ENCODE measurements at places on chromosomes 16 and 17.
A peak's percentile ranks its signal among the peaks of the same experiment; 100 is the strongest.

DNA sequence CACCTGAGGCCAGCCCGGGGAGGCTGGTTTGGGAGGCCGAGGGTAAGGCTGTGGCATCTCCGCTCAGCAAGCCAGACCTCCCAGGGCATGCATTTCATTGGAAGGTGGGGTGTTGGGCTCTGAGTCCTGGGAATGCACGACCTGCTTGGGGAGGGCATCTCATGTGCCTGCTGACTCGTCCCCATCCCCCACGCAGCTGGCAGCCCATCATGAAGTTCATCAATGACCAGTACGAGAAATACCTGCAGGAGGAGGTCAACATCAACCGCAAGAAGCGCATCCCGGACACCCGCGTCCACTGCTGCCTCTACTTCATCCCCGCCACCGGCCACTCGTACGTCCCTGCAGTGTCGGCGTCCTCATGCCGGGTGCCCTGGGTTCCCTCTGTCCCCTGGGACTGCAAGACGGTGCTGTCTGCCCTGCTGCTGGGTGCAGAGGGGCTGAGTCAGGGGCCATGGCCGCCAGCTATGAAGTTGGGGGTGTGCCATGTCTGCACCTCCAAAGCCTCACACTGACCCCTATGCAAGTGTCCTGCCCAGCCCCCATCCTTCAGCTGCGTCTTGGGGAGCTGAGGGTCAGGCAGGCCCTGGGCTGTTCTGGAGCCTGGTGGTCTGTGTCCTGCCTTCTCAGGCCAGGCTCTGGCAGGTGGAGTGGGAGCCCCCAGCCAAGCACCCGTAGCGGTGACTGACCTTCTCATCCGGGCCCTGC is 347.9 kb downstream of the SEC14L1 start:
- DNase-seq, result no peak

GRCh38 chr16:17591655-17592405 is 121.1 kb upstream of the XYLT1 start:
- DNase-seq, result no peak

GRCh38 chr17:7459961-7460545 is 15.2 kb downstream of the CHRNB1 start:
- no peak for DNase-seq

DNA sequence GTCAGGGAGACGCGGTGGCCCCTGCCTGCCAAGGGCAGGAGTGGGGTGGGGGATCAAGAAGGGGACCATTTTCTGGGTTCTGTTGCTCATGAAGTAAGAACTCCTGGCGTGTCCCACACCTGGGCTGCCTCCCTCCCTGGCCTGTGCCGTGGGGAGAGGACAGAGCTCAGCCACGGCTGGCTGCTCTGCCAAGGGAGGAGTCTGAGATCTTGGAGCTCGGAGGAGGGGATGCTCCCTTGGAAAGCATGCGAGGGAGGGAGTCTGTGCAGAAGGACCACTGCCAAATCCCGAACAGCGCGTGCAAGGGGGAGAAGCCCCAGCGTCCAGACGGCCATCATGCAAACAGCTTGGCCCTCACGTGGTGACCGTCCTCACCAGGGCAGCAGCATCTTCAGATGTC is 64.2 kb upstream of the ZNF469 start:
- DNase-seq, result no peak

- no peak for DNase-seq
Observed at GRCh38 chr16:2372684-2373083, 32.2 kb upstream of the ABCA3 start.

DNA sequence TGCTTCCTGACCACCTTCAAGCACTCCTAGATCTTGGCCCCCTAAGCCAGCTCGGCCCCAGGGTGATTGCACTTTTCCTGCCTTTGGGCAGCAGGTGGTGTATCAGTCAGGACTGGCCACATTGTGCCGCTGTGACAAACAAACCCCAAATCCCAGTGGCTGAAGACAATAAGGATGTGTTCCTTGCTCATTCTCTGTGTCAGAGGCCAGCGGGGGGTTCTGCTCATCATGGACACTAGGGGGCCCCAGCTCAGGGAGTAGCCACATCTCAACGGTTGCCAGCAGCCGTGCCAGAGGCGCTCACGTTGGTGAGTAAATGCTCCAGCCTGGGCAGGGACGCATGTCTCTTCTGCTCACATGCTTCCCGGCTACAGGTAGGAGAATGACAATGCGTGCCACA is 60.4 kb downstream of the ZDHHC7 start:
- DNase-seq, result peak; percentile 61

GRCh38 chr17:47630614-47631013 is 19.1 kb upstream of the KPNB1 start:
- DNase-seq, result no peak

All from suppressor macrophage treated with lipopolysaccharide for 4 hours (primary cell).